Right hindlimb (tissue), 1 donor: ENCODE measurements at places on chromosomes 3 and 15.

- DNase-seq, result no peak
These were observed 1.2 kb upstream of the TPRG1 start for GRCh38 chr3:189170559-189170958.

GRCh38 chr3:18405141-18405540, 20.0 kb downstream of the SATB1 start:
- no peak for DNase-seq

- DNase-seq, result no peak
These were observed 34.2 kb downstream of the MAGEF1 start for GRCh38 chr3:184677344-184678316.

GRCh38 chr3:186083746-186084145, 25.1 kb downstream of the ETV5 start:
- no peak for DNase-seq

GRCh38 chr3:17905996-17906395, 163.6 kb upstream of the TBC1D5 start:
- DNase-seq, result no peak

GRCh38 chr3:8954938-8955763, 8.1 kb downstream of the RAD18 start:
- no peak for DNase-seq

DNA sequence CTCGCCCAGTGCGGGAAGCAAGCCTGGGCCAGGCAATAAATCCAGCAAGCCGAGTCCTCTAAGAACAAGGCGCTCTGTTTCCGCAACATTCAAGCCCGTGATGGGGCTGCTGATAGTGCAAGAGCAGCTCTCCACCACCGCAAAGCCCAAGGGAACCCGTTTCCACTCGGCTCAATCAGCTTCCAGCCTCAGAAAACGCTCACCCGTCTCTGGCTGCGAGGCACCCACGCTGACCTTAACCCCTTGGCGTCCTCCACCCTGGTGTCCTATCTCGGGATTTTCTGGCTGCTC, 17.8 kb downstream of the SPATA12 start:
- peak; percentile 66 for DNase-seq

DNA sequence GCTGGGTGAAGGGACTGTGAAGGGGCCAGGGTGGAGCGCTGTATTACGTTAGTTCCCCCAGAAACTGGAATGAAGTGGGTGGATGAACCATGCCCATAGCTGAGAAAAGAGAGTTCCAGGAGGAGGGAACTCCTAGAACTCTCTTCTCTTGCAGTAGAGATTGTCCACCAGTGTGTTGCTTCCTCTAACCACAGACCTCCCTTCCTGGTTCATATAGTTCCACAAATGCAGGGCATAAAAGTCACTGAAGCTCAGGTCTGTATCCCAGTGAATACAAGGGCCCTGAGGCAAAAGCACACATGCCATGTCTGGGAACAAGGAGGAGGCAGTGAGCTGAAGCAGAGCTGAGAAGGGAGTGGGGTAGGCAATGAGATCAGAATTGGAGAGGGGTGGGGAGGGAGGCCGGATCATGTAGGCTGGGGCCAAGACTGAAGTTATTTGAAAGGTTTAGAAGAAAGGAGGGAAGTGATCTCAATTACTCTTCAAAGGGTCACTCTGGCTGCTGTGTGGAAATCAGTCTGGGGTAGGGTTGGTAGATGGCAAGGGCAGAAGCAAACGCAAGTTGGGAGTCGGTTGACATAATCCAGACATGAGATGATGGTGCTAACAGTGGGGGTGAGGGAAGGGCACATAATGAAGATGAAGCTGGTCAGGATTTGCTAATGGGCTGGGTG, 6.5 kb downstream of the A4GNT start:
- no peak for DNase-seq

- DNase-seq, result no peak
These were observed 254.7 kb downstream of the SOX2 start for GRCh38 chr3:181966393-181966792.

- no peak for DNase-seq
These were observed 1.5 kb upstream of the AMIGO3 start for GRCh38 chr3:49720855-49721595.

DNA sequence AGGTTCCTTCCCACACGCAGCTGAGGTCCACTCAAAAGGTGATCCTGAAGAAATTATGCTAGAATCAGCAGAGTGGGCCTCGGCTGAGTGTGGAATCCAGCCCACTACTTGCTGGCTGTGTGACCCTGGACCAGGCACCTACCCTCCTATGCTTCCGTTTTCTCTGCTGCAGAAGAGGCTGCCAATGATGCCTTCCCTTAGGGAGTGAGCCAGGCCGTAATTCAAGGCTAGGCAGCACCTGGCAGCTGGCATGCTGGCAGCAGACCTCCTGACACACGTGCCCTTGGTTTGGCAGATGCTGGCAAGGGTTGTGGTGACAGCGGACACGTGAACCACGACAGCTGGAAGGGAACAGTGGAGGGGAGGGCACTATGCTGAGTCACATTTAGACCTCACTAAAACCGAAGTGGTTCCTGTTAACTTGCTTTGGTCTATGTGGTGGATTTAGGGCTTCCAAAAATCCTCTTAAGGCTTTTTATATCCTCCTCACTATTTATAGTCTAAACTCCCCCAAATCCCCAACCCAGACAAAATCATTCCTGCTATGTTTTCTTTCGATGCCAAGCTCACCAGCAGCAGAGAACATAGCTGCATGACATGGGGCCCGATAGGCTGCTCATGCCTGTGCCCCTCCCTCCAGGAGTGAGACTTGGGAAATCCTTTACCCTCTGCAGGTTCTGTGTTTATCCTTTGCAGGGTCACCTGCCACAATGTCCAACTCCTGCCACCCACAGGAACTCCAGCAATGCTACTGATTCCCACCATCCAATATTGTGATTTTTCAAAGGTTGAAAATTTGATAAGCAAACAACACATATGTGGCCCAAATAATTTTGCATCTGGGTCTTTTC, 10.6 kb upstream of the PCSK6 start:
- DNase-seq, result peak; percentile 85

DNA sequence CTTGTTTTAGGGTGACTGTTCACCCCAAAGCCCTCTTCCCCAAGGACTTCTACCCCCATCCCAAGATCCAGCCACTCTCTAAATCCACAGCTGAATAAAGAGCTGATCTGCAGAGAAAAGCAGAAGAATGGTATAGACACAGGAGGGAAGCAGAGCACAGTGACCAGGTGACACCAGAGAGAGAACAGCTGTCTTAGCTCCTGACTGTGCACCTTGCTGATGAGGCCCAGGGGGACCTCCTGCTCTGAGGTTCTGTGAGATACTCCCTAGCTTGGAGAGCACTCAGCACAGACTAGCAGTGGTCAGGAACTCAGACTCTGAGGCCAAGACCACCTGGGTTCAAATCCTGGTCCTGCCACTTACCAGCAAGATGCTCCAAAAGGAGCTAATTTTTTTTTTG, 17.7 kb downstream of the MCF2L2 start:
- no peak for DNase-seq

DNA sequence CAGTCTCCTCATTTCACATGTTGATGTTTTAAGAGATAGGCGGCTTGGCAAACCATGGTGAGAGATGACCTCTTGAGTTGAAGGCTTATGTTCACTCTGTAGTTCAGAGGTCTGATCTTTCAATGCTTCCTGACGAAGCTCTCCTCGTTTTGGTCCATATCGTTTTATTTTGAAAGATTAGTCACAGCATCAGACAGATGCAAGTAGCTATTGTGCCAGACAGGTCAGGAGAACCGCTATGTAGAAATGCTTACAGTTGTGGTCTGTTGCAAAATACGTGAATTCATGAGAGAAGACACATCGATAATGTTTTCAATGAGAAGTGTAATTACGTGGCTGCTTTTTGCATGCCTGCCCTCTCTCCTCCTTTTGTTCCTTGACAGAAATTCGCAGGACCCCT, 47.5 kb downstream of the CHL1 start:
- no peak for DNase-seq
